ENCODE measurements at places on chromosomes 2 and 18.

DNA sequence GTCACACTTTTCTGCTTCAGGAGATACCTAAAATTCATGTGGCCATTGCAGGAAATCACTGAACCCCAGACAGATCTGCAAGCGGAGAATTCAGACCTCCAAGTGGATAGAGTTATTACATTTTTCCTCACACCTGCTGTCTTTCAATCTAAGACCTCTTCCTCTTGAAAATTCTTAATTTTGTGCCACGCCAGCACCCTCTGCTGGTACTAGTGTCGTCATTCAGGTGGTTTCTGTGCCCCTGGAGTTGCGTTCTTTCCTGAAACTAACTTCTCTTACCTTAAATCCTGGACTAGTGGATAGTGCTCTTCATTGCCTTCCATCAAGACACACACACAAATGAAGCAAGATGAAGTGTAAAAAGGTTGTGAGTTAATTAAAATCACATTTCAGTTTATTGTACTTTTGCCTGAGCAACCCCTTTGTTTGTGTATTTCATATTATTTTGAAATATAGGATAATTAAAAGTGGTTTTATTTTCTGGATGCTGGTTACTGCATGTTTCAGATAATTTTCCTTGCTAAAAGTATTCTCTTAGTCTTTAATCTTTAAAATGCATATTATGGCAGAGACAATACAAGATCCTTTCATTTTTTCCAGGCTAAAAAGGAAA is 1.6 kb upstream of the DNER start:
- no peak for DNase-seq

GRCh38 chr18:30903566-30903965 is 139.0 kb downstream of the DSC3 start:
- peak; percentile 88 for DNase-seq

GRCh38 chr2:172813314-172813888 is 77.8 kb downstream of the RAPGEF4 start:
- DNase-seq, result no peak

GRCh38 chr2:207681431-207681830 is 30.0 kb upstream of the CCNYL1 start:
- DNase-seq, result no peak

DNA sequence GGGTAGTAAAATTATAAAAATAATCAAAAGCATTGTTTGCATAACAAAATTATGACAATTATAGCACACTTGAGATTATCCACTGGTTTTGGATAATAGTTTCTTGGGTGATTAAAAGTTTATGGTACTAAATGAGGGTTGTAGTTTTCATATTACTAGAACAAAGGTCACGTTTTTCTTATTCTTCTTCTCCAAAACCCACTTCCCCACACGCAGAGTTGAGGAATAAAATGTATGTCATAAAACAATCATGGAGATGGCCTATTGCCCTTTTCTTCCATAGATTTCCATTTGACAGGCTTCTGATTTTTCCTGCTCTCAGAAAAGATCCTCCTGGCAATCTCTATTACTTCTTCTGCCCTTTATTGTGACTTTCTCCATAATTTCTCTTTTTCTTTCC is 863.9 kb downstream of the ERBB4 start:
- DNase-seq, result no peak

- DNase-seq, result no peak
Measured at GRCh38 chr2:142687509-142687908, 190.0 kb upstream of the KYNU start.

GRCh38 chr2:41448221-41448620 is 599.6 kb upstream of the PKDCC start:
- DNase-seq, result no peak

All from astrocyte (in vitro differentiated cells and primary cell).